ENCODE measurements at places on chromosomes 3 and 15.
A peak's percentile ranks its signal among the peaks of the same experiment; 100 is the strongest.

GRCh38 chr15:61743345-61743909, 316.8 kb downstream of the VPS13C start:
- H3K4me3 ChIP-seq = no peak overlapping the region
- no peaks in the 10 kb centered on the region for H3K4me1 ChIP-seq
- H3K27me3 ChIP-seq = no peaks in the 10 kb centered on the region
- DNase-seq = no peak

DNA sequence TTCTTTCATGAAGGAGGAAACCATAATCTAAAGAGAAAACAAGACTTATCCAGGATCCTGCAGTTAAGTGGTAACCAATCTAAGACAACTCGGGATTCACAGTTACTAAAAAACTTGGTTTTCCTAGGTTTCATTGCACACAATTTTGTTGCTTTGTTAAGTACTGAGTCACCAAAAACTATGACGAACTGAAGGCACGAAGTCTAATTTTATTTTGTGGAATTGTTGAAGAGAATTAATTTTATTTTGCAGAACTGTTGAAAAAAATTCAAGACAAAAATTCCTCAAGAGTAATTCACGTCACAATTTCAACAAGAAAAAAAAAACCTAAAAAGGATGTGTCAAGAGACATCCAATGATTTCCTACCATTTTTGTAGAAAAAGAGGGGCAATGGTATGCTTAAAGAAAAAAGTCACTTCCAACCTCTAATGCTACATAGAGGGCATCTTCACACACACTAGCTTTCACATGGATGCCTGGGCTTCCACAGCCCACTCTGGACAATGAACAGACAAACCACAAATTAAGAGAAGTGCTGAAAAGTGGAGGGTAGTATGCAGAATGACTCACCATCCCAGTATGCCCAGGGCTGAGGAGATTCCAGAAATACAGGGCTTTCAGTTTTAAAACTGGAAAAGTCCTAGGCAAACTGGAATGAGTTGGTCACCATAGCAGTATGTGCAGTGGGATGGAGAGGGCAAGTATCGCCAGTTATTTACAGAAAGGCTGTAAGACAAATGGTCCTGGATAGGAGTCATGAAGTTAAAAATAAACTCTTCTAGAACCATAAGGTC, 29.2 kb downstream of the PLOD2 start:
- no peaks in the 10 kb centered on the region for H3K36me3 ChIP-seq
- no peak for DNase-seq
- peak overlapping the region; percentile 26 for H3K27ac ChIP-seq

- H3K27ac ChIP-seq = peak overlapping the region; percentile 96
- H3K4me1 ChIP-seq = peaks cover 26% of the 10 kb centered on the region
- DNase-seq = peak; percentile 62
Measured at GRCh38 chr3:45689787-45690145, 570 bp downstream of the SACM1L start.

- no peaks in the 10 kb centered on the region for H3K36me3 ChIP-seq
- H3K4me1 ChIP-seq = no peaks in the 10 kb centered on the region
- DNase-seq = peak; percentile 59
- no peaks in the 10 kb centered on the region for H3K27me3 ChIP-seq
Measured at GRCh38 chr15:31263751-31264558, 62.7 kb upstream of the KLF13 start.

- H3K36me3 ChIP-seq = no peaks in the 10 kb centered on the region
- H3K27me3 ChIP-seq = no peaks in the 10 kb centered on the region
- H3K4me1 ChIP-seq = no peaks in the 10 kb centered on the region
- no peak overlapping the region for H3K27ac ChIP-seq
- DNase-seq = peak; percentile 19
Measured at GRCh38 chr3:142120707-142121106, 28.6 kb downstream of the TFDP2 start.

DNA sequence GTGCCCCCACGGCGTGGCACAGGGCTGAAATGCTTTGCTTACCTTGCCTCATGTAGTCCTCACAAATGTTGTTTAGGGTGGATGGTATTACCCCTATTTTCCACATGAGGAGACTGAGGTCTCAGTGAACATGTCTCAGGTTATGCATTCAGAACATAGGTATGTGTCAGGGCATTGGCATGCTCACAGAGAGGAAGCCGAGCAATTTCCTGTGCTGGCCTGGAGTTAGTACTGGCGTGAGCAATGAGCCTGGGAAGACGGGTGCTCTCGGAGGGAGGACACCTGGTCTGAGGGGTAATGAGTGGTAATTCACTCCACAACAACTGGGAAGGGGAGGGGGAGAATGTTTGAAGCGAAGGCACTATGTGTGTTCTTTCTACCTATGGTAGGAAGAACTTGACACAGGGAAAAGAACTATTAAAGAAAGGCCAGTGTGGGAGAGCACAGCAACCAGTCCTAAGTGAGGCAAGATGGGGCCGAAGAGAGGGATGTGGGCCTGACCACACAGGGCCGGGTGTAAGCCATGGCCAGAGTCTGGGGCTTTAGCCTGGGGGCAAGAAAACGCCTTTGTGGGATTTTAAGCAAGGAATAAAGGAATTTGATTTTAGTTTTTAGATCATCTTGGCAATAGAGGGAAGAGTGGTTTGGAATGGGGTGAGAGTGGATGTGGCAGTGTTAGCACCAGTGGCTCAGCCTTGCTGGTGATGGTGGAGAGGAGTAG, 4.9 kb upstream of the FAM131A start:
- no peak for DNase-seq
- H3K4me1 ChIP-seq = peaks cover 15% of the 10 kb centered on the region
- H3K4me3 ChIP-seq = no peak overlapping the region
- H3K27me3 ChIP-seq = no peaks in the 10 kb centered on the region
- H3K27ac ChIP-seq = peak overlapping the region; percentile 67
- H3K36me3 ChIP-seq = peaks cover 51% of the 10 kb centered on the region

GRCh38 chr3:195172039-195172684, 98.8 kb downstream of the XXYLT1 start:
- no peak for DNase-seq
- H3K27me3 ChIP-seq = no peaks in the 10 kb centered on the region
- no peak overlapping the region for H3K27ac ChIP-seq
- H3K4me1 ChIP-seq = no peaks in the 10 kb centered on the region
- H3K36me3 ChIP-seq = no peaks in the 10 kb centered on the region

DNA sequence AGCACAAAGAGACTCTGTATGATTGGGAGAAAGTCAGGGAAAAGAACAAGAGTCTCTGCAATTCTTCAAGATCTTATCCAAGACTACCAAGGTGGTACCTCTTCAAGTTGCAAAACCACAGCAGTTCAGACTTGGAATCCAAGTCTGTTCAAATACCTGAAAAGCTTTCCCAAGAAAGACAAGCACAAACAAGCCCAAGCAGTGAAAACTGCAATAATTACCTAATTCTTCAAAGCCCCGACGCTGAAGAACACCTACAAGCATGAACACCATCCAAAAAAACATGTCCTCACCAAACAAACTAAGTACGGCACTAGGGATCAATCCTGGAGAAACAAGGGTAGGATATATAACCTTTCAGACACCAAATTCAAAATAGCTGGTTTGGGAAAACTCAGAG, 299.3 kb upstream of the ALCAM start:
- H3K4me1 ChIP-seq = no peaks in the 10 kb centered on the region
- H3K4me3 ChIP-seq = no peak overlapping the region
- no peaks in the 10 kb centered on the region for H3K36me3 ChIP-seq
- DNase-seq = no peak

GRCh38 chr15:69893863-69894262, 203.9 kb downstream of the TLE3 start:
- DNase-seq = peak; percentile 60
- H3K4me1 ChIP-seq = no peaks in the 10 kb centered on the region
- H3K36me3 ChIP-seq = no peaks in the 10 kb centered on the region
- no peak overlapping the region for H3K27ac ChIP-seq

DNA sequence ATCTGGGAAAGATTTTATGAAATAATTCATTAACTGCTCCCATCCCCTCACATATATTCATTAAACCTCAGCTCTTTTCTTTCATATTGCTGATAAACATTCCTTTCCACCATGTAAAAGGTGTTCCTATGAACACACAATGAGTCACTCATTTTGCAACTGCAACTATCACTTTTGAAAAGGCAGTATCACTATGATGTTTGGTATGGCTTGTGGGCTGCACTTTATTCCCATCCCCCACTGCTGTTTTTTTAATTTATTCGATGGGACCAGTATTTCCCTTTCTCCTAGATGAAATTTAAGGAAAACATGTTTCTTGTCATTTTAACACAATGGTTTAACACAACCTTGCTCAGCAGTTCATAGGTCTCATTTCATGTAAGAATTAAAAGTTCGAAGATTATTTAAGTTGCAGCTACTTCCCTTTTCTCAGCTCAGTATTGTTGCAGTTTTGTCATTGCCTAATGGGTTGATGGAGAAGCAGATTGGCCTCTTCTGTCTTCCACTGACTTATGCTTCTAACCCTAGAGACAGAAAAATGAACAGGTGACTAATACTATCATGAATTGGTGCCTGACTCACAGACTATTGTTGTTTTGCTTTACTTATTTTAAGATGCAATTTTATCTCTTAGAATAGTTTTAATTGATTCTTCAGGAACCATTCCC, 280.3 kb downstream of the ZPLD1 start:
- DNase-seq = no peak
- no peak overlapping the region for H3K27ac ChIP-seq
- H3K36me3 ChIP-seq = no peaks in the 10 kb centered on the region
- no peaks in the 10 kb centered on the region for H3K27me3 ChIP-seq

GRCh38 chr15:90691982-90692773, 25.0 kb upstream of the BLM start:
- H3K27ac ChIP-seq = no peak overlapping the region
- no peak overlapping the region for H3K4me3 ChIP-seq
- no peaks in the 10 kb centered on the region for H3K4me1 ChIP-seq
- no peak for DNase-seq
- H3K36me3 ChIP-seq = no peaks in the 10 kb centered on the region
- H3K27me3 ChIP-seq = no peaks in the 10 kb centered on the region

GRCh38 chr3:134056464-134056891, 26.8 kb upstream of the SLCO2A1 start:
- peaks cover 27% of the 10 kb centered on the region for H3K4me1 ChIP-seq
- no peaks in the 10 kb centered on the region for H3K27me3 ChIP-seq
- H3K27ac ChIP-seq = no peak overlapping the region

GRCh38 chr3:151395806-151396205, 11.3 kb upstream of the P2RY12 start:
- H3K36me3 ChIP-seq = no peaks in the 10 kb centered on the region
- no peaks in the 10 kb centered on the region for H3K27me3 ChIP-seq
- DNase-seq = no peak
- H3K4me3 ChIP-seq = no peak overlapping the region
- no peak overlapping the region for H3K27ac ChIP-seq

GRCh38 chr3:42515976-42516375, 13.5 kb downstream of the VIPR1 start:
- H3K36me3 ChIP-seq = no peaks in the 10 kb centered on the region
- H3K4me1 ChIP-seq = no peaks in the 10 kb centered on the region
- H3K27ac ChIP-seq = peak overlapping the region; percentile 63
- no peaks in the 10 kb centered on the region for H3K27me3 ChIP-seq
- DNase-seq = no peak
- no peak overlapping the region for H3K4me3 ChIP-seq

- no peak for DNase-seq
- H3K4me3 ChIP-seq = no peak overlapping the region
- H3K27me3 ChIP-seq = no peaks in the 10 kb centered on the region
- H3K27ac ChIP-seq = no peak overlapping the region
- no peaks in the 10 kb centered on the region for H3K36me3 ChIP-seq
Measured at GRCh38 chr3:37773911-37774310, 87.8 kb upstream of the CTDSPL start.

- no peak overlapping the region for H3K4me3 ChIP-seq
- H3K4me1 ChIP-seq = no peaks in the 10 kb centered on the region
- no peak overlapping the region for H3K27ac ChIP-seq
- no peak for DNase-seq
- no peaks in the 10 kb centered on the region for H3K27me3 ChIP-seq
- no peaks in the 10 kb centered on the region for H3K36me3 ChIP-seq
Measured at GRCh38 chr3:136882571-136882970, 20.6 kb downstream of the NCK1 start.

DNA sequence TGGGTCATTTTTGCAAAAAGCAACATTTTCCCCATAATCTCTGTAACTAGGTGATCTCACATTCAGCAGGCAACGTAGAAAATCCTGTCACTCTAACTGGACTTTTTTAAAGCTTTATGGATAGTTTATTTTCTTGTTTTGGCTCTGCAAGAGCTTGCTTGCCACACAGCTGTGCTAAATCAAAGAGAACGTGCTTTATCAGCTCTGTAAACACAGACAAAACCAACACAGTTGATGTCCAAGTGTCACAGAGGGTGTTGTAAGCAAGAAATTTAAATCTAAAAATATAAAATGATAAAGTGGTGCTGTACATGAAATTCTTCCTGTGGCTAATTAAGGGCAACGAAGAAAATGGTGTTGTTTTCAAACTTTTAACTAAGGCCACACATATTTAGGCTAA, 97.5 kb upstream of the STAC start:
- peak; percentile 75 for DNase-seq
- no peak overlapping the region for H3K4me3 ChIP-seq
- no peak overlapping the region for H3K27ac ChIP-seq
- no peaks in the 10 kb centered on the region for H3K4me1 ChIP-seq
- no peaks in the 10 kb centered on the region for H3K27me3 ChIP-seq

GRCh38 chr3:35968043-35968622, 328.8 kb downstream of the ARPP21 start:
- no peaks in the 10 kb centered on the region for H3K36me3 ChIP-seq
- H3K27ac ChIP-seq = no peak overlapping the region
- no peak for DNase-seq
- no peaks in the 10 kb centered on the region for H3K27me3 ChIP-seq
- no peaks in the 10 kb centered on the region for H3K4me1 ChIP-seq
- H3K4me3 ChIP-seq = no peak overlapping the region

DNA sequence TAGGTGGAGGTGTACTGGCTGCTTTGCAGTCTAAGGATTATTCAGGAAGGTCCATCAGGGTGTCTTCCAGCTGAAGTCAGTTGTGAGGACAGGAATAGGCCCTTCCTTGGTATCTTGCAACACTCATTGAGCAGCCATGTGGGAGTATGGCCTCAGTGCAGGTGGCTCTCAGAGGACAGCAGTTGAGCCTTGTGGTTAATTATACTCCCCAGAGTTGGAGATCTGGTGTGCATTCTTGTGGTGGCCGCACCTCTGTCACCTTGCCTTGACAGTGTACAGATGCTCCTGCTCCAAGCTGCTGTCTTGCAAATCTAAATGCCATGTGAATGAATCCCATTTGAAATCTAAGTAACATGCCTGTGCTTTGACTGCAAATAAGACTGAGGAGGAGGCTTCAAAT, 339.9 kb upstream of the BCHE start:
- H3K4me1 ChIP-seq = no peaks in the 10 kb centered on the region
- DNase-seq = no peak
- no peak overlapping the region for H3K4me3 ChIP-seq
- H3K36me3 ChIP-seq = no peaks in the 10 kb centered on the region
- no peak overlapping the region for H3K27ac ChIP-seq
- no peaks in the 10 kb centered on the region for H3K27me3 ChIP-seq

DNA sequence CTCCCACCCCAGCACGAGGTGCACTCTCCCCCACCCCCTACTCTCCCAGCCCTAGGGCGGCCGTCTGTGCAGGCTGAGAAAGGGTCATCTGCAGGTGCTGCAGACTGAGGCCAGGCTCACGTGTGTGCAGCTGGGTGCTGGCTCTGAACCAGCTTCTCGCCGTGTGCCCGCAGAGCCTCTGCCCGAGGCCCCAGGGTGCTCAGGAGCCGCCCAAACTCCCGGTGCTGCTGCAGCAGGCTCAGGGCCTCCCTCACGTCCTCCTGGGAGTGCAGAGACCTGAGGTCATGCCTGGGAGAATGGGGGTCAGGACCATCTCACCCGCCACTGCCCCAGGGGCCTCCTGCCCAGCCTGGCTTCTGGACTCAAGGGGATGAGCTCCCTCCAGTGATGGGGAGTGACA, 17.2 kb downstream of the SPTBN5 start:
- H3K4me1 ChIP-seq = no peaks in the 10 kb centered on the region
- H3K27me3 ChIP-seq = no peaks in the 10 kb centered on the region

Measured in lung (tissue), 17 donors.